A549 treated with CpdA at 1 μM for 4 hours (cell line): ENCODE measurements at places on chromosomes 2 and 18. TPM values are rescaled to one million over a fixed set of nuclear protein-coding genes. Genes with fewer than 3 reads are reported as not detected.

Gene ZNF236
- total RNA-seq: 2.2 to 5.5 TPM (median 2.9 TPM) in 5 replicates

Gene DNAJC5G
- total RNA-seq: not detected in 5 replicates

Gene POTEJ
- total RNA-seq: not detected in 5 replicates

Gene ALPG
- total RNA-seq: 0.06 to 0.23 TPM (median 0.12 TPM) in 4 of 5 replicates, not detected in the other

Gene SLC4A5
- 0.14 to 0.40 TPM (median 0.21 TPM) in 5 replicates for total RNA-seq

Gene FHOD3
- total RNA-seq: 1.9 to 3.2 TPM (median 2.6 TPM) in 5 replicates

Gene CCDC74B
- total RNA-seq: 5.0 to 7.5 TPM (median 5.8 TPM) in 5 replicates

Gene CRYBA2
- 0.44 TPM in 1 of 5 replicates, not detected in the others for total RNA-seq

Gene ZSWIM2
- total RNA-seq: not detected in 5 replicates
